ENCODE measurements at places on chromosomes 1 and 21. TPM values are rescaled to one million over a fixed set of nuclear protein-coding genes. Genes with fewer than 3 reads are reported as not detected.

The OR2AK2 gene
- total RNA-seq: not detected

GRCh38 chr1:58456470-58456869 is 90.1 kb downstream of the OMA1 start:
- DNase-seq: no peak

The TMEM125 gene
- 0.30 TPM for total RNA-seq

The MROH9 gene
- total RNA-seq: not detected

- no peak for DNase-seq
Observed at GRCh38 chr1:228259951-228260350, 52.1 kb downstream of the OBSCN start.

DNA sequence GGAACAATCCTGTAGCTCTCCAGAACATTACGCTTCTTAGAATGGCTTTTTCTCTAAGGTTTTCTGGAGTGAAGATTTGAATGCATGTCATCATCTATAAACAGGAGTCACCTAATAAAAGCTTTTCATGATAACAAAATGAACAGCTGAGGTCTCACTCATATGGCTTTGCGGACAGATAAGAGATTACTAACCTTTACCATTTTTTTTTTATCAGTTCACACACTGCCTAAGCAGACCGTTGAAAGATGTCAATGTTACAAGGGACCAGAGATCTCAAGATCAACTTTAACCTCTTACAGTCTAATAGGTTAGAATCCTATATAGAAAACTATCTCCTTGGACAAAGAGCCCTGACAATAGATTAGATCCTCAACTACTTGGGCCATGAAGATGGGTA is 41.4 kb downstream of the SCMH1 start:
- no peak for DNase-seq

Data from activated naive CD8-positive, alpha-beta T cell treated with anti-CD3 and anti-CD28 coated beads for 36 hours (primary cell).